ENCODE measurements at places on chromosomes 7 and 10. TPM values are rescaled to one million over a fixed set of nuclear protein-coding genes. Genes with fewer than 3 reads are reported as not detected.

DNA sequence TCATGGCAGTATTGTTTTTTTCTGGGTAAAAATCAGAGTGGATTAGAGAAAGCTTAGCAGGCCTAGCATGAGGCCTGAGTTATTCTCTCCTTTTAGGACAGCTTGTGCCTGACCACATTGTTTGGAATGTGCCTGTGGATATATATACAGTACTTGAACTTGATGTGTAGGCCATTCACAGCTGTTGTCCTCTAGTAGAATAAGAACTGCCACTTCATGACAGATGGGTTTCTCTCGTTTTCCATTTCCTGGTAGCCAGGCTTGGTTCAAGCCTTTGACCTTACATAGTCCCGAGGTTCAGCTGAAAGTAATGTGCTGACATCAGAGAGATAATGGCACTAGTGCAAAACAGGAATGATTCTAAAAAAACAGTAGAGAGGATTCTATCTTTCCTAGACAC, 473.9 kb downstream of the AUTS2 start:
- H3K27me3 ChIP-seq, result no peaks in the 10 kb centered on the region
- no peak overlapping the region for H3K4me3 ChIP-seq
- H3K4me1 ChIP-seq, result no peaks in the 10 kb centered on the region
- no peaks in the 10 kb centered on the region for H3K36me3 ChIP-seq

DNA sequence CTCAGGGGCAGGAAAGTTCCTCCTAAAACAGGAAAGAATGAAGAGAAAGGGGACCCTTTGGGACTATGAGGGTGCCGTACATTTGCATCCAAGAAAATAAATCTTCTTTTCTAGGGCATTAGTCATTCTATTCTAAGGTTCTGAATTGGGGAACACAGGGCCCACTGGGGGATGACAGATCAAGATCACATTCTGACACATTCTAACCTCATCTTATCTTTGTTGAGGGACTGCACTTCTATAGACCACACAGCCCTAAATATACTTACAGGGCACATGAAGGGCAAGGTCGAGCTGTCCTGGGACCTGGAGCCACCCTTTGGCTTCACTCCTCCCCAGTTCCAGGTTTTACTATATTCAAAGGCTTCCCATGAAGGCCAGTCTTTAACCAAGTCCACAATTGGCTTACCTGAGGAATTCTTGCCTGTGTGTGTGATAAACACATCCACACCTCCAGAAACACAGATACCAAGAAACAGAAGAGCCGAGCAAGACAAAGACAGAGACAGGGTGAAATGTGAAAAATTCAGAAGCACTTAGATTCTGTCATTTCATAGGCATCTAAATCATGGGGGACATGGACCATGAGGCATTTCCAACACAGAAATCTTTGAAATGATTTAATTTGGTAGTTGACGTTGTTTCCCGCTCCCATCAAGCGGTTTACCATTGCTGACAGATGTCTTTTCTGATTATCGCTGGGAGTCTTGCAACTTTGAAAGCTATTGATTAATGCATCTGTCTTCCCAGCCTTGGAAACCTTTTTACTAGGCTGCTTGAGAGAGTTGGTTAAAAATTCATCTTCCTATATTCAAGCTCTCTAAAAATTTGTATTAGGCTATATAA, 75.8 kb downstream of the CCDC71L start:
- H3K4me1 ChIP-seq, result no peaks in the 10 kb centered on the region
- no peak overlapping the region for H3K4me3 ChIP-seq
- no peaks in the 10 kb centered on the region for H3K27me3 ChIP-seq
- H3K36me3 ChIP-seq, result no peaks in the 10 kb centered on the region

- H3K27ac ChIP-seq, result no peak overlapping the region
- H3K4me1 ChIP-seq, result peaks cover 3% of the 10 kb centered on the region
- no peaks in the 10 kb centered on the region for H3K36me3 ChIP-seq
- H3K27me3 ChIP-seq, result no peaks in the 10 kb centered on the region
Observed at GRCh38 chr10:18109341-18109870, 30.8 kb upstream of the CACNB2 start.

- no peak overlapping the region for H3K27ac ChIP-seq
- H3K4me1 ChIP-seq, result peaks cover 15% of the 10 kb centered on the region
- no peaks in the 10 kb centered on the region for H3K36me3 ChIP-seq
- DNase-seq, result no peak
- peaks cover 9% of the 10 kb centered on the region for H3K27me3 ChIP-seq
- no peak overlapping the region for H3K4me3 ChIP-seq
Observed at GRCh38 chr10:89531359-89531758, 4.0 kb downstream of the SLC16A12 start.

GRCh38 chr7:21851559-21851967, 94.1 kb downstream of the CDCA7L start:
- H3K4me1 ChIP-seq, result no peaks in the 10 kb centered on the region
- DNase-seq, result no peak
- H3K27me3 ChIP-seq, result no peaks in the 10 kb centered on the region

- no peak overlapping the region for H3K27ac ChIP-seq
- H3K27me3 ChIP-seq, result no peaks in the 10 kb centered on the region
- no peaks in the 10 kb centered on the region for H3K4me1 ChIP-seq
- no peaks in the 10 kb centered on the region for H3K36me3 ChIP-seq
Observed at GRCh38 chr7:112757337-112757736, 32.9 kb downstream of the TMEM168 start.

Gene PRSS2
- 15.4 TPM for total RNA-seq

Gene NAMPT
- total RNA-seq, result 274 TPM
